NCI-H1417 treated with DMSO at 0.1 percent for 48 hours (cell line): ENCODE measurements at places on chromosomes 3 and 15.
A peak's percentile ranks its signal among the peaks of the same experiment; 100 is the strongest.

- no peak for DNase-seq
These were observed 10.8 kb downstream of the GPR15 start for GRCh38 chr3:98542623-98543022.

GRCh38 chr3:197545101-197545500, 10.7 kb downstream of the BDH1 start:
- DNase-seq = no peak

DNA sequence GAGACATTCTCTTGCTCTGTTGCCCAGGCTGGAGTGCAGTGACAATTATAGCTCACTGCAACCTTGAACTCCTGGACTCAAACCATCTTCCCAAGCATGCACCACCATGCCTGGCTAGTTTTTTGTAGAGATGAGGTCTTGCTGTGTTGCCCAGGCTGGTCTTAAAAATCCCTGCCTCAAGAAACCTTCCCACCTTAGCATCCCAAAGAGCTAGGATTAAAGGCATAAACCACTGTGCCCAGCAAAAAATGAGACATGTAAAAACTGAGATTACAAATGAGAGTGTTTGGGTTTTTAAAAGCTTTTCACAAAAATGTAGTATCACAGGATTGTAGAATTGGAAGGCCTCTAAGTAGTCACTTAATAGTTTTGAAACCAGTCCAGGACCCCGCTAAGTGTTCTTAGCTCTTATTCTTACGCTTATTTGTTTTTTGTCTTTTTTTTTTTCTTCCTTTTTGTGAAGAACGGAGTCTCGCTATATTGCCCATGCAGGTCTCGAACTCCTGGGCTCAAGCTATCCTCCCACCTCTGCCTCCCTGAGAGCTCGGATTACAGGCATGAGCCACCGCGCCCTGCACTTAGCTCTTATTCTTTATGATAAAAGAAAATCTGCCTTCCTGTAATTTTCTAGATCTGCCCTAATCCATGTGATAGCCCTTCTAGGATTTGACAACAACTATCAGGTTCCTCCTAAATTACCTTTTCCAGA, 31.5 kb downstream of the KLHL18 start:
- DNase-seq = no peak

DNA sequence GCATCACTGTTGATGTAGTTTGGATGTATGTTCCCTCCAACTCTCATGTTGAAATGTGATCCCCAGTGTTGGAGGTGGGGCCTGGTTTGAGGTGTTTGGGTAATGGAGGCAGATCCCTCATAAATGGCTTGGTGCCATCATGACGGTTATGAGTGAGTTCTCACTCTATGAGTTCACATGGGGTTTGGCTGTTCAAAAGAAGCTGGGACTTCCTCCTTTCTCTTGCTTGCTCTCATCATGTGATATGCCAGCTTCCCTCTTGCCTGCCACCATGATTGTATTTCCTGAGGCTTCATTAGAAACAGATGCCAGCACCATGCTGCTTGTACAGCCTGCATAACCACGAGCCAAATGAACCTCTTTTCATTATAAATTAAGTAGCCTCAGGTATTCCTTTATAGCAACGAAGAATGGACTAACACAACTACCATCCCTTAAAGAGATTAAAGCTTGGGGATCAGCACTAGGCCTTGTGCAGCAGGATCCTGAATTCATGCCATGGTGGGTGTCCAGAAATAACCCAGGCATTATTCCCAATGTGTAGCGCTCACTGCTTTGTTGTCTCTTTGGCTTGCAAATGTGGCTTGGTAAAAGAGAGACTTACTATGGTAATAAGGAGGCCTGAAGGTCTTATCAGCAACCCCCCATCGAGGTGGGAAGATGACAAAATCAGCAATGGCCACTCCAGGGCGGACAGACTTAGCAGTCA, 41.9 kb downstream of the NDUFB4 start:
- DNase-seq = no peak

GRCh38 chr3:122458992-122459391, 43.1 kb upstream of the WDR5B start:
- DNase-seq = no peak

DNA sequence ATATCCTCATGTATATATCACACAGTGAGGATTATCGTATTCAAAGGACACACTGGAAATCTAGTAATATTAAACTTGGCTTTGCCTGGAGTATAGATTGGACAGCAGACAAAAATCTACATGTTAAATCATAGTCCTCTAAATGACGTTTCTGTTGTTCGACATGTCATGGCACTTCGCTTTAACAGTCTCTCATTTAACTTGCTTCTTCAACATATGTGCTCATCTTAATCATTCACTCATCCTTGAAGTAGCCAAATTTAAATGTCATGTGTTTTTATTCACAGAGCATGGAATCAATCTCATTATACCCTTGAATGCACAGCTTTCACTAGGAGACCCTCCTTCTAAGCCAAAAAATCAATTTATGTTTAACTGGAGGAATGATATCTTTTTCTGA, 417.0 kb upstream of the CNTN6 start:
- DNase-seq = no peak

DNA sequence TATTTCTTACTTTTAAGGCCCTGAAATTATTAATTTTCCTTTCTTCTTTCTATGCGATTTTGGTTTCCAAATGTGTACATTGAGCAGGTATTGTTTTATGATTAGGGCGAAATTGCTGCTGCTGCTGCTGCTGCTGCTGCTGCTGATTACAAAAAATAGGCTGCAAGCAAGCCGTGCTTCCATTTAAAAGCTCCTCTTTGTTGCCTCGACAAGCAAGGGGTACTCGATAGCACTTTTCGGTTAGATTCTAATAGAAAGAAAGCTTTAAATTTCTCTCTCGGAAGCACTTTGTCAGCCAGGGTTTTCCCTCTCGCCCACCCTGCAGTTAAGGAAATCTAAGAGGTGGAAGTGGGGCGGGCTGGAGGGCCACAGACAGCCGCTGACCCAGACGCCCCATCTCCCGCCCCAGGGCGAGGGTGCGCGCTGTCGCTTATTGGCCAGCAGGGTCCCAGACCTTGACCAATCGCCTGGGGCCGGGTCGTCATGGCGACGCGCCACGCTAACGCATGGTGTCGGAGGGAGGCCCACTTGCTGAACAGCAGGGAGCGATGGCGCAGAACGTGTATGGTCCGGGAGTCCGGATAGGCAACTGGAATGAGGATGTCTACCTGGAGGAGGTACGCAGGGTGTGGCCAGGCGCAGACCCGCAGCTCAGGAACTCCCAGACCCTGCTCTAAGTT, at the start of gene CFAP161:
CFAP161 (plus strand) TSS at position 489 of the 680 bp plus-strand sequence; CDS start at position 549, 60 bp downstream.
- DNase-seq = peak; percentile 28

DNA sequence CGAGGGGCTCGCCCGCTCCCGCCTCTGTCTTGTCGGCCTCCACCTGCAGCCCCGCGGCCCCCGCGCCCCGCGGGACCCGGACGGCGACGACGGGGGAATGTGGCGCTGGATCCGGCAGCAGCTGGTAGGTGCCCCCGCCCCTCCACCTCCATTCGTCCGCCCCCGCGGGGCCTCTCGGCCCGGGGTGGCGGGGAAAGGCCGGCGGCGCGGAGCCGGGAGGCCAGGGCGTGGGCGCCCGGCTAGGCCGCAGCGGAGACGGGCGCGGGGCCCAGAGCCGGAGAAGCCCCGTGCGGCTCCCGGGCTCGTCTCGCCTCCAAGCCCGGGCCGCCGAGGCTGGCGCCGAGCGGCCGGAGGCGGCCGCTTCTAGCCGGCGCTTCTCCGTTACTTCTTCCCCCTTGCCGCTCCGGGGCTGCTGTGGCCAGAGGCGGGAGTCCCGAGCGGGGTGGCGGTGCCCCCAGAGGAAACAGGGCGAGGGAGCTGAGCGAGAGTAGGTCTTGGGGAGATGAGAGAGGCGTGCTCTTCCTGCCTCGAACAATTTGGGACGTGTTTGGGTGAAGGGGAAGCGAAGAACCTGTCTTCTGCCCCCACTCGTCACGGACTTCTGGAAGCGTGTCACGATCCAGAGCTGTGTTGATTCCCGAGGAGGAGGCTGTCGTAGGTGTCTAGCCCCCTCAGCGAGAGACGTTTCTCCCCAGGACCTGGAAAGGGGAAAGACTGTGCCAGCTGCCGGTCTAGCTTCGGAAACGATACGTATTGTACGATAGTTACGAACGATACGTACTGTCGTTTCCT, 555 bp downstream of the ATP11B start:
- DNase-seq = no peak

GRCh38 chr3:171156401-171157010, 130.0 kb upstream of the SLC2A2 start:
- DNase-seq = no peak

GRCh38 chr3:178459038-178459410, 77.2 kb upstream of the KCNMB2 start:
- DNase-seq = no peak

DNA sequence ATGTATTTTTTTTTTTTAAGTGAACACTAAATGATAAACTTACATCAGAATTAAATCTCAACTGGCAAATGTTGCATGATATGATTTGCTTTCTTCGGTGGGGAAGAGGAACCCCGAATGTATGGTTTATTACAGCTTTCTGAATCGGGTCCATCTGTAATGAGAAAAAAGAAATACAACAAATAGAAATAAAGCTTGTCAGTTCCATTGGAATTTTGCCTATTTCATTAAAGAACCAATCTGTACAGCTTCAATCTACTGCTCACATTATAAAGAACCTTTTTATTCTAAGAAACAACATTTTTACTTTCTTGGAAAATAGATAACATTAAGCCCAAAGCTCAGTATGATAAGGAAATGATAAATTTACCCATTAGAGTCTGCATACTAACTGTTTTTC, 186.5 kb downstream of the ZNF385D start:
- DNase-seq = no peak

GRCh38 chr3:124714223-124714853, 15.9 kb upstream of the UMPS start:
- DNase-seq = no peak

GRCh38 chr3:154464440-154465190, 34.6 kb upstream of the GPR149 start:
- DNase-seq = no peak

GRCh38 chr15:75042730-75043508, 19.5 kb downstream of the PPCDC start:
- DNase-seq = no peak

DNA sequence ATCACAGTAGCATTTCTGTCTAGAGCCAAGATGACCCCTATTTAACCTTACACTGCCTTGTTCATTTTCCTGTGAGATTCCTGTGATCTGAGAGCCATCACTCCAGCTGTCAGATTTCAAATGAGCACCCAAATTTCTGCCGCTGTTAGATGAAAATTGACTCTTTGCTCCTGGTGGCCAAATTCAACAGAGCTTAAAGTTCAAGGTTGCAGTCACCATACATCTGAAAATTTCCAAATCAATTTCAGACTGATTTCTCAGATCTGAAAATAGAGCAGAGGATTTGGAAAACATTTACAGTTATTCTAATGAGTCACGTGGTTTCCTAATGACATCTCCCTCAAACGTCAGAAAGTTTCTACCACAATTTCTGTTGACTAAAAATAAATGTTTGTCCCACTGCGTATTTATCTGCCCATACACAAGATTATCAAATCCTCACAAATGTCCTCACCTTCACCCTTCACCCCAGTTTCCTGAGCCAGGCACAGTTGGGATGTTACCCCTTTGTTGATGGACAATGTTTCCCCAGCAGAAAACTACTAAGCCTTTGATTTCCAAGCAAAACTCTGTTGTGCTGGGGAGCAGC, 16.4 kb downstream of the HDC start:
- DNase-seq = no peak

DNA sequence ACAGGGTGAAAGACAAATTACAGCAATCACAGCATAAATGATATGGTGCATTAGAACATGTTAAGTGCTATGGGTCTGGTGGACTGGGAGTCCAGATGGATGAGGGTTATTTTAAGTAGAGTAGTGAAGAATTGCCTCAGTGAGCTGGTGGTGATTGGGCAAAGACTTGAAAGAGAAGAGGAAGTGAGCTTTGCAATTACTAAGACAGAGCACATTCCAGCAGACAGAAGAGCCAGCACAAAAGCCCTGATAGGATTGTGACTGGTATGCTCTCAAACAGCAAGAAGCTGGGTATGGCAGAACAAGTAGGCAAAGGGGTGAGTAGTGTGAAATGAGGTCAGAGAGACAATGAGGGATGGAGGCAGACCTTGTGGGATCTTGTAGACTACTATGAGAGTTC, 2.1 kb upstream of the ACKR4 start:
- DNase-seq = no peak

- DNase-seq = no peak
These were observed 40.2 kb upstream of the MEIS2 start for GRCh38 chr15:37140531-37141058.

- DNase-seq = no peak
These were observed 22.7 kb downstream of the BOC start for GRCh38 chr3:113234028-113234427.

DNA sequence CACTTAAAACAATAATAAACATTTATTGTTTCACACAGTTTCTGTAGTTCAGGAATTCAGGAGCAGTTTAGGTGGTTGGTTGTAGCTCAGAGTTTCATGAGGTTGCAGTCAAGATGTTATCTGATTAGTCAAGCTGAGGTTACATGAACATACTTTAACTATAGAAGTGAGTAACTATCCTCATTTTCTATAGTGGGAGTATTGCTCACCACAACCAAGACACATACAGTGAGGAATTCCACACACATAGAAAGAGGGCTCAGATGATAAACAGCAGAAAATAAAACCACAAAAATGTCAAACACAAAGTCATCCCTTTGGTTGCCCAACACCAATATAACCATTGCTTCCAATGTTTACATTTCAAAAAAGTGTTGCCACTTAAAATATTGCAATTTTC, 13.6 kb downstream of the SCN11A start:
- DNase-seq = no peak

GRCh38 chr3:15531346-15531745, 9.8 kb upstream of the COLQ start:
- no peak for DNase-seq

GRCh38 chr3:68915973-68916372, 16.4 kb downstream of the TAFA4 start:
- DNase-seq = no peak

- DNase-seq = no peak
These were observed 124.9 kb downstream of the LRRK1 start for GRCh38 chr15:101043911-101044624.

DNA sequence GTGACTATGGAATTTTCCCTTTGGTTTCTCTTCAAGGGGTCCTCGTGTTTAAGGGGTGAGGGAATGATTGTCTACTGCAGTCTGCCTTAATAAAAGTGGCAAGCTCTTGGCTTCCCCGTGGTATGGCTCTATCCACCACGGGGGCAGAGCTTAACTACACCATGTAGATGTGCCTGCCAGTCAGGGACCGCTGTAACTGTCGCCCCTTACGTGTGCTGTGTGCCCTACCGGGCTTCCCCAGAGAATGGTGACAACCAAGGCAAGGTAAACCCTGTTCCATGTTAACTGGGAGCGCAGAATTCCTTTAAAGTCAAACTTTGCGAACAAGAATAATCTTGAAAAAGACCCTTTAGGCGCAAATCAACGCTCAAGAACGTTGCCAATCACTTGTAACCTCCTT, 966 bp upstream of the C3orf80 start:
- DNase-seq = no peak
